ENCODE measurements at places on chromosomes 3 and 15.

DNA sequence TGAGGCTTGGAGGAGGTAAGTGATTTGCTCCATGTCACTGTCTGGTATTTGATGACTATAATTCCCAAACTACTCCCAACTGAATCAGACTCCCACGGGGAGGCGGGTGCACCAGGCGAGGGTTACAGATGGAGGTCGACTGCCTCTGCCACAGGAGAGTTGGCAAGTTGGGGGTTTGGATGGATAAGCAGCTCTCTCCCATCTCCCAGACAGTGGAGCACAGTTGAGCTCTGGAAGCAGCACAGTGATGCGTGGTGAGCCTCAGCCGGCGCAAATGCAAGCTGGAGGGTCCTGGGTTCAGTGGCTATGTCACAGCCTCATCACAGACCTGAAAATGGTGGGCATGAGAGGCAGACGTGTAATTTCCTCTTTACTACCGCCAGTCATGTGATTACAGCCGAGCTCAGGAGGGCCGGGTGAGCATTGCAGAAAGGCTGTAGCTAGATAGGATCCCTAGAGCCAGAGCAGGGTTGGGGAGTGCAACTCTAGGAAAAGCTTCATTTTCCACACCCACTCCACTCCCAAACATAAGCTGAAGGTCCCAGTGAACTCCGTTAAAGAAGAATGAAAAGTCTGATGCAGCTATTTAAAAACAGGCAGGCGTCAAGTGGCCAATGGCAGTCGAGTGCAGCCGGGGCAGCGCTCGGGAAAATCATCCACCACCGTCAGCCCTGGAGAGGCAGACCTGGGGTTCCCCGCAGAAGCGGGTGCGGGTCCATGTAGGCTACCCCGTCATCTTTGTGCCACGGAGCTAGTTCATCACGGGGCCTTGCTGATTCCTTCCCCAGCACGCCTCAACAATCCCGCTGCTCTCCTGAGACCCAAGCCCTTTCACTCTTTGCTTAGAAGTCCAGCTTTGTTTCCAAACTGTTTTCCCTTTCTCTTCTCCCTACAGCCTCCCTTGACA is 33.3 kb upstream of the VPS8 start:
- no peaks in the 10 kb centered on the region for H3K4me1 ChIP-seq
- H3K27me3 ChIP-seq, result no peaks in the 10 kb centered on the region
- H3K36me3 ChIP-seq, result no peaks in the 10 kb centered on the region
- H3K27ac ChIP-seq, result no peak overlapping the region

DNA sequence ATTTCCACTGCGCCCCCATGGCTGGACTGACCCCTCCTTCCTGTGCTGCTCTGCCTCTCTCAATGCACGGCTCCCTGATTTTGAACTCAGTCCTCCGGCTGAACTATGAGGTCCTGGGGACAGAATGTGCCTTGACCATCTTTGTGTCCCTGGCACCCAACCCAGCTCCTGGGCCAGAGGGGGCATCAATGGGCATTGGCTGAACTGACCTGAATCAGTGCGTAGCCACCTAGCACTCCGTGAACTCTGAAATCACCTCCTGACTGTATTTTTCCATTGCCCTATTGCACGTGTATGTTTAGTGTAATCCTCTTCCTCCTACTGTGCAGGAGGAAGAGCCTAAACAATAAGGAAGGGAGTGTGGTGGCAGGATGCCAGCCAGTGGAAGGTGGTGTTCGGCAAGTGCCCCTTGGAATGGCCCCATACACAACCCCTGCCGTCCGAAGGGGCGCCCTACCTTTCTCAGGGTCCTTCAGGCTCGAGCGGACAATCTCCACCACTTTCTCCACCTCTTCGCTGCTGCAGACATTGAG is 33.5 kb downstream of the BDH1 start:
- H3K4me1 ChIP-seq, result no peaks in the 10 kb centered on the region
- H3K27me3 ChIP-seq, result no peaks in the 10 kb centered on the region
- H3K4me3 ChIP-seq, result no peak overlapping the region
- DNase-seq, result no peak

DNA sequence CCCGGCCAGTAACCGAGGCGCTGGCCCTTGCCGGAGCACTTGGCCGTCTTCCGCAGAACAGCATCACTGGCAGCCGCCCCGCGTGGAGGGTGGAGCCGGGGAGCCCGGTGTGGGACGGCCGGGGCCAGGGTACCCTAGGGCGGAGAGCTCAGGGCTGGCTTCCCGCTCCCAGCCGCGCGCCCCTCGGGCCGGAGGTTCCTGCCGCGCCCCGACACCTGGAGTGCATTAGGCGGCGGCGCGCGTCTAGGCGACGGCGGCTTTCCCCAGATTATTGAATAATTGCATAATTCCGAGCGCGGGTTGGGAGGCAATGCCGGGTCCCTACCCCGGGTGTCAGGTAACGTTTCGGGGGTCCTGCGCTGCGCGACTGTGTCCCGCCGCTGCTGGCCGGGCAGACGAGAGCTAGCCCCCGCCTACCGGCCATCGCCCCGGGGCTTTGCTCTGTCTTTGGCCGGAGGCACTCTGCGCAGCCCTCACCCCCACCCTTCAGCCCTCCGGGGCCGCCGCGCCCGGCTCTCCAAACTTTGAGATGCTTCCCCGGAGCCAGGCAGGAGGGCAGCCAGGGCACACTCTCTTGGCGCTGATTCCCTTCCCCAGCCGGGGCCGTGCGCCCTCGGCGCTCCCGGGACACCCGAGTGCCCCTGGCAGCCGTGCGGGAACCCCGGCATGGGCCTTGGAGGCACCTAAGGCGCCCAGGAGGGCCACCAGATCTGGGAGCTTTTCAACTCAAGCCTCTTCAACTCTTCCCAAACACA is 749 bp downstream of the ITGA11 start:
- DNase-seq, result no peak
- H3K27ac ChIP-seq, result no peak overlapping the region
- H3K4me1 ChIP-seq, result no peaks in the 10 kb centered on the region
- H3K4me3 ChIP-seq, result no peak overlapping the region

DNA sequence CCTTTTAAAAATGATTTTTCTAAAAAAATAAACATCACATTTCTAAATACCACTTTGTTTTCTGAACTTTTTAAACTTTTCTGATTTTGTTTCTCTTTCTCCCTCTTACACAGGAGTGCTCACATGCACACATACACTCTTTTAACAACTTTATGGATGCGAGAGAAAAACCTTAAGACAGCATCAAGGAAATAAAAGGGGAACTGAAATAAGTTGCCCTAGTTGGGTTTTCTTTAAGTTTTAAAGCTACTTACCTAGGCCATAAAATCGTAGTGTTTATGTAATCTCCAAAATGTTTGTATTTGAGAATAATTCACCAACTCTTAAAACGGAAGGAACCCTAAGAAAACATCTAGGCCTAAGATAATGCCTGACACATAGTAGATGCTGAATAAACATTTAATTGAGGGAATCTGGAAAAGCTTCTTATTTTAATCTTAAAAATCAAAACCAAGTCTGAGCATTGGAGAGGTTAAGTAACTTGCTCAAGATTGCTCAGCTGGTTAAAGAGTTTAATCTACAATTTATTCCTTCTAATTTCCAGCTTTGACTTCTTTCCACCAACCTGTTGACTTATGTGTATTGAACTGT is 1.2 kb upstream of the BBX start:
- 0 out of 2 replicates have a peak overlapping the region, but pooled peaks have one; percentile 42 for H3K4me3 ChIP-seq
- no peaks in the 10 kb centered on the region for H3K27me3 ChIP-seq
- H3K36me3 ChIP-seq, result no peaks in the 10 kb centered on the region
- H3K4me1 ChIP-seq, result peaks cover 10% of the 10 kb centered on the region
- H3K27ac ChIP-seq, result no peak overlapping the region
- no peak for DNase-seq

GRCh38 chr3:67215690-67216089 is 217.6 kb downstream of the KBTBD8 start:
- H3K27me3 ChIP-seq, result peaks cover 1% of the 10 kb centered on the region
- H3K36me3 ChIP-seq, result no peaks in the 10 kb centered on the region
- H3K4me3 ChIP-seq, result no peak overlapping the region
- H3K27ac ChIP-seq, result no peak overlapping the region

GRCh38 chr15:59217876-59218498 is 11.3 kb downstream of the LDHAL6B start:
- no peaks in the 10 kb centered on the region for H3K4me1 ChIP-seq
- H3K27me3 ChIP-seq, result no peaks in the 10 kb centered on the region
- no peak overlapping the region for H3K4me3 ChIP-seq
- peaks cover 40% of the 10 kb centered on the region for H3K36me3 ChIP-seq

DNA sequence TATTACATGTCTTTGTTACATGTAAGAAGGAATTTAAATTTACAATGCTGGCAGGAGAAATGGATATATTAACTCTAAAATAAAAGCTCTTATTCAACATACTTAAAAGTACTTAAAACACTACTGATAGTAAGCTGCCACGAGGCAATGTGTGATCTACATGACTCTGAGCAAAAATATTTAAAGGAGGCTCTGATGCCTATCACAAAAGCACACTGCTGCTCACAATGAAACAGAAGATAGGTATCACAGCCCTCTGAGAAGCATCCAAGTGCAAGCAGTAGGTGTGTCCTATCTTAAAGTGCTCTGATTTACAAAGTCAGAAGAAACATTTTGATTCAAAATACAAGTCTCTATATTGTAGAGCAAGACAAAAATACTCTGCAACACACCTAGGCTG is 371.2 kb upstream of the WNT5A start:
- H3K27me3 ChIP-seq, result no peaks in the 10 kb centered on the region
- no peak overlapping the region for H3K27ac ChIP-seq
- no peak for DNase-seq
- no peaks in the 10 kb centered on the region for H3K4me1 ChIP-seq

- no peak for DNase-seq
- H3K36me3 ChIP-seq, result no peaks in the 10 kb centered on the region
- no peak overlapping the region for H3K4me3 ChIP-seq
- H3K27ac ChIP-seq, result no peak overlapping the region
These were observed 47.2 kb downstream of the FAM227B start for GRCh38 chr15:49573421-49573820.

GRCh38 chr3:113104357-113105092 is 106.8 kb upstream of the BOC start:
- no peaks in the 10 kb centered on the region for H3K36me3 ChIP-seq
- no peak for DNase-seq
- H3K27ac ChIP-seq, result no peak overlapping the region
- H3K4me1 ChIP-seq, result no peaks in the 10 kb centered on the region

DNA sequence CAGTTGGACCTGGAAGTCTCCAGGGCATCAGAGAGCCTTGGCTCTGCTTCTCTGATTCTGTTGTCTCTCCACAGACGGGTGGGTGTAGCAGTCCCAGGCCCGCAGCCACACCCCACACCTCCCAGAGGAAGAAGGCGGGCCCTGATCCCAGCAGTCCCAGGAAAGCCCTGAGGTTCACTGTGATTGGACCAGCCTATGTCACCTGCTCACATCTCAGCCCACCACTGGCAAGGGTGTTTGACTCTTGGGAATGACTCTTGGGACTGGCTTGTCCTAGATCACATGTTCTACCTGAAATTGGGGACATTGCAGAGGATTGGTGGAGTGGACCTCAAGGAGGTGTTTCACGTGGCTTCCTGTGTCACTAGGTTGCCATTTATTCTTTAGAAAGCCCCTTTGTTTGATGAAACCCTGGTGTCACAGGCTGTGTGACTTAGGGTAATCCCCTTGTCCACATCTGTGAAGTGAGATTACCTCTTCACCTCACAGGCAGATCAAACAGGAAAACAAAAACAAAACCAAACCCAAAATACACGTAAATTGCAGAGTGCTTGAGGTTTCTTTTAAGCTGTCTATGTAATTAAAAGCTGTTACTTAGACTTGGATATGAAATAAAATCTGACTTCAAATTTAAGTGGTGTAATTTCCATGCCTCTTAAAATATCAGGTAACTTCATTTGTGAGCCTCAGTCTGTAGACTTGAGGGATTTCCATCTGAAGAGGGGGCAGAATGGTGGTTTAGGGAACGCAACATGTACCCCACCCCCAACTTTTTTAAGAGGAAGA is 26.7 kb downstream of the FLNB start:
- H3K4me3 ChIP-seq, result peak overlapping the region; percentile 8
- no peaks in the 10 kb centered on the region for H3K27me3 ChIP-seq
- peak overlapping the region; percentile 85 for H3K27ac ChIP-seq
- peaks cover 44% of the 10 kb centered on the region for H3K4me1 ChIP-seq
- no peaks in the 10 kb centered on the region for H3K36me3 ChIP-seq

DNA sequence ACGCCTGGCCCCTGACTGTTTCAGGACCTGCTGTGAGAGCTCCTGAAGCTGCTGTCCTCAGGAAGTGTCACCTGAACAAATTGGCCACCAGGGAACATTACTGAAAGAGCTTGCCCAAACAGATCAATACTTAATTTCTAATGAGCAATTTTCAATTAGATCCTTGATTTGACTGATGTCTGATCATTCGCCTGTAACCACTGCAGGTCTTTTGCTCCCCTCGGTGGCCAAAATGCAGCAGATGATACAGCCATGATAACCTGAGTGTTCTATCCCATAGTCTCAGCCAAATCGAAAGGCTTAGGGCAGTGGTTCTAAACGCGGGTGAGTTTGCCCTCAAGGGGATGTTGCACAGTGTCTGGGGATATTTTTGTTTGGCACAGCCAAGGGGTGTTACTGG is 57.6 kb upstream of the MEX3B start:
- no peak overlapping the region for H3K27ac ChIP-seq
- no peak overlapping the region for H3K4me3 ChIP-seq
- DNase-seq, result no peak

DNA sequence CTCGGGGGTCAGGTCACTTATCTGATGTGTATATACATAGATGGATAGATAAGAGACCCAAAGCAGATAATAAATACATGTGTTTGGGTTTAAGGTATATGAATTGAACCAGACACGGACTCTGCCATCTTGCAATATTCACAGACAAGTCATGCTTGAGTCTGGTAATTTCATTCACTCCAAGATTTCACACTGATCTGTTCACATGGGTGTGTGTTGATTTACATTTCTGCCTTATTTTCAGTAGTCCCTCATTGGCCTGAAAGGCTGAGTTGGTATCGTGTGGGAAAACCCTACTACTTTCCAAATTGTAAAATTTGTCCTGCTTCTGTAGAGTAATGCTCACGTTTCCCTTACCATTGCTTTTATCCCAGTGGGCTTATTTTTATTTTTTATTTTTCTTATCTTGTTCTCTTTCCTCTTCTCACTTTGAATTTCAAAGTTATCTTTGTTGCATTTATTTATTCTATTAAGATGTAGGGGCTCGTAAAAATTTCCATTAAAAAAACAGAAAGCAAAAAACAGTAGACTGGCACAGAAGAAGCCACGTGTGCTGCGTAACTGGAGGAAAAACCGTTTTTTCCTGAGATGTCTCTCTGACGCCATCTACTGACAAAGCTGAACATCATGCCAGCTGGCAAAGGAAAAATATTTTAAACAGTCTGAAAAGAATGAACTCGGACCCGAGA is 10.8 kb upstream of the MFSD1 start:
- H3K27ac ChIP-seq, result no peak overlapping the region
- no peaks in the 10 kb centered on the region for H3K36me3 ChIP-seq
- no peak overlapping the region for H3K4me3 ChIP-seq
- DNase-seq, result no peak
- H3K4me1 ChIP-seq, result no peaks in the 10 kb centered on the region

DNA sequence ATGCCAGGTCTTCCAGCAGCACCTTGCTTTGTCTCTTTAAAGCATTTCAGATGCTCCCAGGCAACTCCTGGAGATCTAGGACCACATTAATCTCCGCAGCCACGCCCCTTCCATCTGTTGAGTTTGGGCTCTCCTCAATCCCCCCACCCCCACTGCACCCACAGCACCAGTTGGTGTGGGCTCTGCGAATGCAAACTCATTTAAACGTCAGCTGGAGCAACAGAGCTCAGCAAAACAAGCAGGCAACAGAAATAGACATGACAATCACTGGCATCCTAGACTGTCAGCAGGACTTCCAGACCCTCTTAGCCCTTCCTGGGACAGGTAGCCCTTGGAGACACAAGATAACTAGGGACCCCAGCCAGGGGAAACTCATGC is 106.9 kb downstream of the LSM3 start:
- H3K27me3 ChIP-seq, result peaks cover 3% of the 10 kb centered on the region
- no peak for DNase-seq
- H3K4me3 ChIP-seq, result no peak overlapping the region
- no peak overlapping the region for H3K27ac ChIP-seq
- no peaks in the 10 kb centered on the region for H3K4me1 ChIP-seq

Measured in GM12878 (cell line).